ENCODE measurements at places on chromosomes 1 and 21.

GRCh38 chr1:39394598-39394997, 96.8 kb upstream of the BMP8A start:
- peak; percentile 19 for DNase-seq

GRCh38 chr1:2528016-2528415, 1.6 kb upstream of the PANK4 start:
- no peak for DNase-seq

DNA sequence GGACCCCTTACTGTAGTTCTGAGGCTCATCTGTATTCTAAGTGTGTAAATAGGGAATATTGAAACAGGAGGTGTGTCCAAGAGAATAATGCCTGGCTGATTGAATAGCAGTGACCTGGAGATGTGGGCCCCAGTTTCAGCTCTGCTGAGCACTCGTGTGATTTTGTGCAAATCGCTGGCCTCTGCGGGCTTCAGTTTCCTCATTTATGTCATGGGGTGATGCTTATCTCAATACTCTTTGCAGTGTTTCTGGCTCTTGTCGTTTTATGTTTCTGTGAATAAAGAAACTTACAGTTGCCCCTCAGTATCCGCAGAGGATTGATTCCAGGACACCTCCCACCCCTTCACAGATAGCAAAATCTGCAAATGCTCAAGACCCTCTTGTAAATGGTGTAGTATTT, 5.0 kb downstream of the COG2 start:
- DNase-seq: no peak

- DNase-seq: no peak
These were observed 76.7 kb downstream of the UBR4 start for GRCh38 chr1:19133360-19133759.

DNA sequence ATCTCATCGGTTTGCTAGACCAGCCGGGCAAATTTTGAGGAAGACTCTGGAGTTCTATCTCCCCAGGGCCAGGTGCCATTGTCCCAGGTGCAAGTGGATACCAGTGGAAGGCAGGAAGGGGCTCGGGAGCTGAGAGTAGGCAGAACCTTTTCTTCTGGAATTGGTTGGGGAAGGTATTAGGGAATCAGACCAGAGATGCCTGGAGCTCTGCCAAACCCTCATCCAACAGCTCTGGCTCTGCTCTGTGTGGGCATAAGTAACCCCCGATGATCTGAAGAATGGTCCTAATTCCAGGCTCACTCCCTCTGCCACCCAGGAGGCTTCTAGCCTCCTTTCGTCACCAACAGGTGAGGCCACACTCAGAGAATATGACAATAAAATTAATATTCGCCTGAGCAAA, 69.9 kb downstream of the PGBD5 start:
- DNase-seq: no peak

- no peak for DNase-seq
These were observed 104.9 kb upstream of the EDEM3 start for GRCh38 chr1:184859381-184860105.

GRCh38 chr1:31867546-31867945, 51.7 kb upstream of the SPOCD1 start:
- DNase-seq: no peak

DNA sequence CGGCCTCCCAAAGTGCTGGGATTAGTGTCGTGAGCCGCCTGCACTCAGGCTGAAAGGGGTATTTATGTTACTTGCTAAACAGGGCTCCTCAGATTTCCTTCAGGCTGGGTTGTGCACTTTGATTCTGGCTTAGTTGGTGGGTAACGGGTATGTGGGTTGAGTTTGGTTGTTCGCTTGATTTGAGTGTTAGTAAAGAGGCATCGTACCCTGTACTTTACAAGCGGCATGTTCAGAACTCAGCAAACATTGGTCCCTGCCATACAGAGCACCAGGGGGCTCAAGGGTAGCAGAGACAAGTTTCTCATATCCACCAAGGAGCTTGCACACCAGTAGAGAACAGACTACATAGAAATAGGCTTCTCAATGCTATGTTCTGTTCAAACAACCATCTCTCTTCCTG, 147.8 kb downstream of the PGBD5 start:
- DNase-seq: no peak

- no peak for DNase-seq
These were observed 41.7 kb downstream of the TNFRSF9 start for GRCh38 chr1:7898962-7899361.

DNA sequence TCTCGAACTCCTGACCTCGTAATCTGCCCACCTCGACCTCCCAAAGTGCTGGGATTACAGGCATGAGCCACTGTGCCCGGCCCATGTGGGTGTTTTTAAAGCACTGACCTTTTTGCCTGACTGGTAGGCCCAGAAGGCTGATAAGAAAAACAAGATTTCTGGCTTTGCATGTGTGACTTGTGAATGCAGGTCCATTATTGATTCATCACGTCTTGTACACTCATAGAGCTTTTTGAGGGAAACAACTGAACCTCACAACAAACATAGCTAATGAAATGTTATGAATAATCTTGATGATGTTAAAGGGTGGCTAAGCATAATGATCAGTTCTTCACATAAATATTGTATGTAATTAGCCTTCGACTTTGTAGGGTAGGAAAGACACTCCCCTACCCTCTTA, 140.9 kb upstream of the UBE2U start:
- DNase-seq: no peak

DNA sequence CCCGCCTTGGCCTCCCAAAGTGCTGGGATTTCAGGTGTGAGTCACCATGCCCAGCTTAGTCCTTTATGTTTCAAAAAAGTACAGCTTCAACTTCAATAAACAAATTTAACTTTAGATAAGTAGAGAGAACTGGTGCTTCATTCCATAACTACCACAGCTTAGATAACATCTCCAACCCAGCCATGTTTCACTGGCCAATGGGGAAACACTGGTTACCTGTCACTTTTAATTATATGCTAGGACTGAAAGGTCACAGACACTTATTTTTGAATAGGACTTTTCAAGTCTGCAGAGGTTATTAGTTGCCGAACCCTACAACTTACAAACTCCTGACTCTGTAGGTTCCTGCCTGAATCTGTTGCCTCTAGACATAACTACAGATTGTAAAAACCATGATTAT, 56.5 kb upstream of the ST6GALNAC3 start:
- no peak for DNase-seq

DNA sequence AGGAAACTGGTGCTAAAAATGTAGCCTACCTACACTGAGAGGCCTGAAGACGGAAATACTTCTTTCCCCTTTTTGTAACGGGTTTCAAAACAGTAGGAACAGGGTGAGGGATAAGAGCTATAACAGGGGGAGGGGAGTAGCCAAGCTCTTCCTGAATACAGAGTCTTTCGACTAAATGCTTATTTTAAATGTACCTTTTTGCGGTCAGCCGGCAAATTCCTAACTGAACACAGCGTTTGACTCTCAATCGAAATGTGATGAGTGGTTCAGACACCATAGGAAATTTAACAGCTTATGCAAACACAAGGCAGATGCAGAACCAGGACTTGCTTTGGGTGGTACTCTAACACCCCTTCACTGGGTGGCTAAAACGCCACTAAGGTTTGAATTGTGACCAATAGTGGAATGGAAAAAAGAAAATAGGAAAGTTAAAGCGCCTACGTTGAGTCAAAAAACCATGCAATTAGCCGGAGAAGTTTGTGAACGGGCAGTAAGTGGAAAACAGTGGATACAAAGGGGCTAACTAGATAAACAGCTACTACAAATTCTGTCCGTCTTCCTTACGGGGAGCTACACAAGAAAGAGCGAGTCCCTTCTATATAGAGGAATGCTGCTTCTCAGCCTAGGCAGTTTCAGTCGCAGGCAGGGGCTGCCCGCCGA, 1.7 kb downstream of the EGLN1 start:
- no peak for DNase-seq

GRCh38 chr1:111099289-111099688, 40.6 kb downstream of the DRAM2 start:
- no peak for DNase-seq

- DNase-seq: no peak
These were observed 70.8 kb downstream of the TIAM1 start for GRCh38 chr21:31273278-31273677.

DNA sequence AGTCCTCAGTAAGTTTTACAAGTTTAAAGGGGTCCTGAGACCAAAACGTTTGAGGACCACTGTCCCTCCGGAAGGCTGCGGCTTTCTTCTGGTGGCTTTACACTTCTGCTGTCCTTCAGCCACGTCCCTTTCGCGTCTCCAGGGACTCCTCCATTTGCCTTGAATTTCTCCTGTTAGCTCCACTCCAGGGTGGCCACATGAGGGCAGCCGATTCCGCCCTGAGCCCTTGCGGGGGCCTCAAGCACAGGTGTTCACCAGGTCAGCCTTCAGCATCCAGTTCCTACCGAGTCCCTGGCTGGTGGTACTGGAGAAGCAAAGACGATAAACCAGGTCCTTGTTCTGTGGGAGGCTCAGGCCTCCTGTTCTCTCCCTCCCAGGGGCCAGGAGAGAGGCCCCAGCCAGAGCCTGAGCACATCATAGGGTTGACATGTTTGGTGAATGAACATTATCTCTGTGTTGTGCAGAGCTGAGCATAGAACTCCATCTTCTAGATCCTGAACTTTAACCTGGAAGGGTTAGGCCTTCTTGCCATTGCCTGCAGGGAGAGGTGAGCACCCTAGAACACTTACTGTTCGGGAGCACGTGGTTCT, 27.4 kb upstream of the COQ8A start:
- peak; percentile 47 for DNase-seq

DNA sequence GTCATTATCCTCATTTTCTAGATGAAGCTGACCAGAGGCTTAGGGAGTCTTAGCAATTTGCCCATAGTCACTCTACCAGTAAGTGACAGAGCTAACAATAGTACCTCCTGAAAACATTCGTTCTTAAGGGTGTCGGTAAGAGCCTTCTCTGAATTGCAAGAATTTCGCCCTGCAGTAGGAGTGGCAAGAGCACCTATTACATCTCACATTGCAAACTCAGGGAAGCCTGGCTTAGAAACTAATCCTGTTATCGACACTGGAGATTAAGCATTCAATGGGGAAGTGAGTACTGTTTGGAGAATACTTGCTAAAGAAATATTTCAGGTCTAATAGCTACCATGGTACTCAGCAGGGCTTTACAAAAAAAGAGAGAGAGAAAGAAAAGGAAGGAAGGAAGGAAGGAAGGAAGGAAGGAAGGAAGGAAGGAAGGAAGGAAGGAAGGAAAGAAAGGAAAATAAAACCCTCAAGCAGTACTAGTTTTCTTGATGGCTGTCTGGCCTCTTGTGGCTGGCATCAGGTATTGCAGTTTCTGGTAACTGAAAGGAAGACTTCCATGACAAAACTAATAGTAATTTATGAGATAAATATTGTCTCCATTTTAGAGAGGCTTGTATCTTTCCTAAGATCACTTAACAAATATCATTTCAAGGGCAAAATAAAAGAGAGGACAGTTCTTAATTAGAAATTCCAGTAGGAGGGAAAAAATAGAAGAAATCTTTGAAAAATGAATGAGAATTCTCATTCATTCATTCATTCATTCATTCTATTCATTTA, 10.4 kb downstream of the C1orf226 start:
- no peak for DNase-seq

GRCh38 chr21:35266546-35266945, 217.4 kb upstream of the RUNX1 start:
- no peak for DNase-seq

DNA sequence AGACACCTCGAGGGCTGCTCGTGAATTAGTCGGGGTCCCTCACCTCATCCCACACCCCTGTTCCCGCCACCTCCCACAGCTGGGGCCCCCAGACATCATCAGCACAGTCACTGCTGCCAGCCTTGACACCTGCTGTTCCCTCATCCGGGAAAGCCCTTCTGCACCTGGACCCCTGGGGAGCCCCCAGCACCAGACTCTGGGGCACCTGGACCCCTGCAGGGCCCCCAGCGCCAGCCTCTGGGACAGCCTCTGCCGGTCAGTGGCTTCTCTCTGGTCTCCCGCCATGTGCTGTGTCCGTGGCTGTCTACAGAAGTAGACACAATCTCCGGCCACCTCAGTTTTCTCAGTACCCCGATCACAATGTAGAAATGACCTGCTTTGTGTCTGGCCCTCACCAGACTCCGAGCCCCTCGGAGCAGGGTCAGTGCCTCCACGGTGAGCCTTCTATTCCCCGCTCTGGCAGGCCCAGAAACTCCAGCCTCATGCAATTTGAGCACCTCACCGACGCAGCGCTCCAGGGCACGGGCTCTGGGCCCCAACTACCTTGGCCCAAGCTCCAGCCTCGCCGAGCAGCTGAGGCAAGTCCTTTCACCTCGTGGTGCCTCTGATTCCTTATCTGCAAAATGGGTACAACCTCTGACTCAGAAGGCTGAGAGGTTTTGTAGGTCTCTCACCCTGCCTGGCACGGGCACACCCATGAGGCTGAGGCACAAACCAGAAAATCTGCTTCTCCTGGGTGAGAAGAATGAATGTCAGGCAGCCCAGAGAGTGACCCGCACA, 84.7 kb downstream of the RIPK4 start:
- DNase-seq: no peak

GRCh38 chr1:199243423-199244061, 604.7 kb downstream of the PTPRC start:
- peak; percentile 65 for DNase-seq

- no peak for DNase-seq
These were observed 19.0 kb downstream of the BACE2 start for GRCh38 chr21:41186755-41187536.

- DNase-seq: no peak
These were observed 18.3 kb downstream of the KIRREL1 start for GRCh38 chr1:158011714-158012113.

DNA sequence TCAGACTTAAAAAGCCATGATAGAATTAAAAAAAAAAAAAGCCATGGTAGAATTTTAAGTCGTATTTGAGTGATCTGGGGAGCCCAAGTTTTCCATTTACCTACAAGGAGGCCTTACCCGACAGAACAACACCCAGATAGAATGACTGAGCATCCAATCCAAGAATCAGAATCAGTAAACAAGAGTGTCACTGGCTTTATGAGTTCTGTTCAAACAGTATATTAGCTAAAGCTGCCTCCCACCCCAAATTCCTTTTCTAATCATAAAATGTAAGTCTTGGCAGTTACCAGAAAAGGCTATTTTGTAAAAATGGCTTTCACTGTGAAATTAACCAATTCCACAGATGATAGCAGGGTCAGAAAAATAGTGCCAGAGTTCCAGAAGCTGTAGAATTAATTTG, 1.2 kb downstream of the GTF2B start:
- DNase-seq: no peak

- no peak for DNase-seq
These were observed 13.0 kb downstream of the WNT9A start for GRCh38 chr1:227934476-227935313.

Measured in activated CD8-positive, alpha-beta memory T cell treated with anti-CD3 and anti-CD28 coated beads, Interleukin-2, amount 50 U/mL, for 4 hours (primary cell).